ENCODE measurements at places on chromosomes 16 and 17.

DNA sequence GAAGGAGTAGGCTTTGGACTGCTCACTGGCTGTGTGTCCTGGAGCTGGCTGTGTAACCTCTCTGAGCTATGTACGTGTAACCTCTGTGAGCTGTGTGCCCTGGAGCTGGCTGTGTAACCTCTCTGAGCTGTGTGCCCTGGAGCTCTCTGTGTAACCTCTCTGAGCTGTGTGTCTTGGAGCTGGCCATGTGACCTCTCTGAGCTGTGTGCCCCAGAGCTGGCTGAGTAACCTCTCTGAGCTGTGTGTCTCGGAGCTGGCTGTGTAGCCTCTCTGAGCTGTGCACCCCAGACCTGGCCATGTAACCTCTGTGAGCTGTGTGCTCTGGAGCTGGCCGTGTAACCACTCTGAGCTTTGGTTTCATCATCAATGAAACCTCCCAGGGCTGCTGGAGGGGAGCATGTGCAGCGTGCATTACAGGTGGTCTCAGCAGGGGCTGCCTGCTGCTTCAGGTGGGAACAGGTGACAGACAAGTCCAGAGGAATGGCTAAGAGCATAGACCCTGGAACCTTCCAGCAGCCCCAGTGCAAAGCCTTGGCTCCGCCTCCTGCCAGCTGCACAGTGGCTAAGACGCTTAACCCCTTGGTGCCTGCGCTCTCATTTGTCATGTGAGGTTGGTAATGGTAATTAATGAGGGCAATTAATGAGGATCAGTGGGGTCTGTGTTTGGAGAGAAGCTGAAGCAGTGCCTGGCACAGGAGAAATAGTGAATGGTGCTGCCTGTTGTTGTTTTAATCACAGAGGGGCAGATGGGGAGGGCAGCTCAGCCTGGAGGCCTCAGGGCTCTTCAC is 86.7 kb downstream of the KATNIP start:
- DNase-seq: no peak

- no peak for DNase-seq
These were observed 21.2 kb upstream of the MTSS2 start for GRCh38 chr16:70706948-70707465.

- DNase-seq: no peak
These were observed 22.5 kb upstream of the MEAK7 start for GRCh38 chr16:84526794-84527531.

DNA sequence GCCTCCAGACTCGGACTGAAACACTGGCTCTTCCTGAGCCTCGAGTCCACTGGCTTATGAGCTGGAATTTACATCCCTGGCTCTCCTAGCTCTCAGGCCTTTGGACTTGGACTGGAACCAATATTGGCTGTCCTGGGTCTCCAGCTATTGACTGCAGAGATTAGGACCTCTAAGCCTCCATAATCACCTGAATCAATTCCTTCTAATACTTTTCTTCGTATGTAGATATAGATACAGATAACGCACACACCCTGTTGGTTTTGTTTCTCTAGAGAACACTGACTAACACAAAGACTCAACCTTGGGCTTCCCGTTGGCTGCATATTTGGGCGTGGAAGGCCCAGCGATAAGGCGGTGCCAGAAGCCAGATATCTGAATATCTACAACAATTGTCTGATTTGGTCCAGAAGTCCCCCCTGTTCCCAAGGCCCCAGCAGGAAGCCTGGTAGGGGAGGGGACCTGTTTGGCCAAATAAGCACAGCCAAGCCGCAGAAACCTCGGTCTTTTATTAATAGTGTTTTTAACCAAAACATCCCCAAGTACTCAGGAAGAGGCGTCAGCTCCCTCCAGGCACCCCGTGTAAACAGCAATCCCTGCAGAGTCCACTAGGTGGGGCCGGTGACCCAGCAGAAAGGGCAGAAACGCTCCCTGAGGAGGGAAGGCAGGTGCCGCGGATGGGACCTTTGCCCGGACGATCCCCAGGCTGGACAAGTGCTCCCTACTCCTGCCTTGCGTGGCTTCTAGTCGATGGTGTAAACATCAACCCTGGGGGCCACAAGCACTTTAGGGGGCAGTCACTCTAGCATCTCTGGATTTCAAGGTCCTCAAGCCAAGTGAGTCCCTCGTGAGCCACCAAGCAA is 57.0 kb downstream of the ABR start:
- DNase-seq: no peak

GRCh38 chr17:40499551-40500189 is 1.8 kb downstream of the TNS4 start:
- DNase-seq: no peak

GRCh38 chr17:27296428-27296979 is 2.6 kb downstream of the WSB1 start:
- DNase-seq: no peak

DNA sequence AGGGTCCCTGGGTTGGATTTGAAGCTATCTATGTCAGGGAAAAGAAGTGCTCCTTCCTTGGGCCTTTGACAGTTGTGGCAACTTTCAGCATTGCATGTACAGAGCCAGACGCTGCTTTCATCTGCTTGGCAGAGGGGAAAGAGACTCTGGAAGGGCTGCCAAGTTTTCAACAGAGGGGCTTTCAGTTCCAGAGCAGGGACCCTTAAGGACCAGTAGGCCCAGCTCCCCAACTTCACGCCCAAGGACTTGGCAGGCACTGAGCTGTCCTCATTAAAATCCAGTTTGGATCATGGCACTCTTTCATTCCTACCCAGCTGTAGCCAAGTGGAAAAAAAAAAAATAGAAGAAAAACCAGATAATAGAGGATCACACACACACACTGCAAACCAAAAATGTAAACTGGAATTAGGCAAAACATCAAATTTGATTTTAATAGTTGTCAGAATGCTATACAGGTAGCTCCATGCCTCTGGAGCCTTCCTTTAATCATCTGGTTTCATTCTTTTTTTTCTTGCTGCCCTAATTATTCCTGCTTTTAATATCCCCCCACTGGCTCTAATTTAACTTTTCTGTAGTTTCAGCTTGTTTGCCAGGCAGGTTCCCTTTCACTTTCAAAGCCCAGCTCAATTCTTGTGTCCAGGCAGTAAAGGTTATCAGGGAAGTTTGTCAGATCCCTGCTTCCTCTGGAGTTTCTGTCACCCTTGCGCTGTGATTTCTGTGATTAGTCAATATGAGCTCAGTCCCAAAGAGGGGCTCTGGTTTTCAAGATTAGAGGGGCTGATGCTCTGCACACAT is 702.6 kb upstream of the CDH8 start:
- no peak for DNase-seq

DNA sequence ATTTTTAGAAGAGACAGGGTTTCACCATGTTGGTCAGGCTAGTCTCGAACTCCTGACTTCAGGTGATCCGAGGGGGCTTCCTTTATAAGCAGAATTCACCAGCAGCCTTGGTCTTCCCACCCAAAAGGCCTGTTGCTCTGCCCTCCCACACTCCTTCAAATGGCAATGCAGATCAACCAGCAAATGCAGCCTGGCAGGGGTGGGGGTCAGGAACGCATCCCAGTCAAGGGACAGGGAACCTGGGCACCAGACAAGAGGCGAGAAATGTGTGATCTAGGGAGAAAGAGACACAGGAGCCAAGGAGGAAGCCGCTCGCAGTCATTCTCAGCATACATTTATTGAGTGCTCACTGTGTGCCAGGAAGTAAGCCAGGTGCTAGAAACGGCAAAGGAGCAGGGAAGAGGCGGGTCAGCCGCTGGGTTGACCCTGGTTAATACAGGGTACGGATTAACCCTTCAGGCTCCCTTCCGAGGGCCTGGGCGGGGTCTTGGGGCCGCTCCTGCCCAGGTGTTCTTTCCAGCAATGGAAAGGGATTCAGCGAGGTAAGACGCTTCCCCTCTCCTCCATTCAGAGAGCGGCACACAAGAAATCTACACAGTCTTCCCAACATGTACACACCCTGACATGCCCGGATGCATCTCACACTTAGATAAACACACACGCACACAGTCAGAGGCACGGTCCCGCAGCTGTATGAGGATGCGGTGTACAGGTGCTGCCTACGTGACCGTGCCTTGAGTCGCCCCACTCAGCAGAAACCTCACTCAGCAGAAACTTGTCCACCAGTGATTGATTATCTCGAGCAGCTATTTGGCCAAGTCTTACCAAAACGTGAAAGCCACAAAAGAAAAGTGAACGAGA is 6.6 kb upstream of the PITPNA start:
- no peak for DNase-seq

DNA sequence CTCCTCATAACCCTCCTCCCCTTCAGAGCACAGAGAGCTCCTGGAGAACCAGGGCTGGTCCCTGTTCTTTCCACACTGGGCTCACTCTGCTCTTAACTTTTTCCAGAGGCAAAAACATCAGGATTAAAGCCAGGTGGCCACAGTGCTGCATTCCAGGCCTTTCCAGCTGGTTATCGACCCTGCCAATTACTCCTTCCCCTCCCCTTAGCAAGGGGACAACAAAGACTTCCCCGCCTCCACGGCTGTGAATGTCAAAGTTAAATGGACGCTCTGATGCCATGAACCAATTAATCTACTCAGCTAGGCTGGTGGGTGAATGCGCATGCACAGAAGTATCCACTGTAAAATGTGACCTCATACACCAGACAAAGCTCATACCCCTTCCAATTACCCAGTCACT is 23.1 kb downstream of the ACLY start:
- DNase-seq: no peak

DNA sequence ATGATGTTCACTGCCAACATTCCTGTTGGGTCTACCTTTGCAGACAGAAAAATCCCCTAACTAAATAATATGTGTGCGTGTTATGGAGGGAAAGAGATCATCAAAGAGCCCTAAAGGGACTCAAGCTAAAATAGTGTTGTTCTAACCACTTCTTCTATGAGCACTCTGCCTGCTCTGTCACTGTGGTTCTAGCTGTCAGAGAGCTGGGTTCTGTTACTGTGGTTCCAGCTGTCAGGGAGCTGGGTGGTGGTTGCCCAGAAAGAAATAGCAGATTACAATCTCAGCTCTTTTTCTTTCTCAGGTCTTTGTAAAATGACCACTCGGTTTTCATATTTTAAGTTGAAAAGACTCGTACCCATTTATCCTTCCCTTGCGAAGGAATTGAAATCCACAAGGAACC is 176.3 kb downstream of the HS3ST3A1 start:
- DNase-seq: no peak

DNA sequence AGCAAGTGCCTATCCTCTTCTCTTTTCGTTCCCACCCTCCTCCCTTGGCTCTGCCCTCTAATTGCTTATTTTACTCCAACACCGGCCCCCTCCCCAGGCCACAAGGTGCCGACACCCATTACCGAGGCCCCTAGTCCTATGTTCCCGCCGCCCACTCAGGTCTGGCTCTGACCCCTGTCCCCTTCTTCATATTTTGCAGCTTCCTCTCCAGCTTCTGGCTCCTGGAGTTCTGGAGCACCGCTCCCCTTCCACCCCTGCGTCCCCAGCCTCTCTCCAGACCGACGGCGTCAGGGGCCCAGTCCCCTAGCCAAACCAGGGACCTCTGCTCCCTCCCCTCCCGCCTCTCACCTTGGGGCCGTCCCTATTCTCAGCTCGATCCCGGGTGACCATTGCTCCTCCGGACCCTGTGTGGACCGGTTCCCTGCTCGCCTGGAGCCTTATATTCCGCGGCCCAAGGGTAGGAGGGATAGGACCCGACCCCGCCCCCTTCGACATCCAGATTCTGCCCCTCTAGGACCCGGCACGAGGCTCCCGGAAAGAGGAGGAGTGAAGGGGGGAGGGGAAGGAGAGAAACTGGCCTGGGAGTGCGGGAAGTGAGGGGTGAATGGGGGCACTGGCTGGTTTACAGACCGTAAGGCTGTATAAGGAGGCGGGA is at the start of gene HES7:
TSS of gene HES7 (minus strand) at position 412 of the 655 bp plus-strand sequence. CDS start at position 390, 22 bp downstream.
- no peak for DNase-seq

DNA sequence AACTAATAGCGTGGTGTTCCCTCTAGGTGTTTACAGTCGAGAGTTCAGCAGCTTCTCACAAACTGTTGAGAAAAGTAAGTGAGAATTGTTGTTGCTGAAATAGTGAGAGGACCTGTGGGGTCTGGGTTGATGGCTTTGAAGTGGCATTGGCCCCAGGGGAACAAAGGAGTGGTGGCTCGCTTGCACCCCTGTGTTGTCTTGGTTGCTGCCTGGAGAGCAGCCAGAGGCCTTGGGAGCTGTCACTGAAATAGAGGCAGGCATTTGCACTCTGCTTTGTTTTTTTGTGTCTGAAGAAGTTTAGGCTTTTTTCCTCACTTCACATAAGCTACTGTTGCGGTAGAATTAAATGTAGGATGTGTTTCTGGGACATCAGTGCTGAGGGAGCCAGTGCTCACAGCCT is 36.8 kb downstream of the PRMT7 start:
- no peak for DNase-seq

DNA sequence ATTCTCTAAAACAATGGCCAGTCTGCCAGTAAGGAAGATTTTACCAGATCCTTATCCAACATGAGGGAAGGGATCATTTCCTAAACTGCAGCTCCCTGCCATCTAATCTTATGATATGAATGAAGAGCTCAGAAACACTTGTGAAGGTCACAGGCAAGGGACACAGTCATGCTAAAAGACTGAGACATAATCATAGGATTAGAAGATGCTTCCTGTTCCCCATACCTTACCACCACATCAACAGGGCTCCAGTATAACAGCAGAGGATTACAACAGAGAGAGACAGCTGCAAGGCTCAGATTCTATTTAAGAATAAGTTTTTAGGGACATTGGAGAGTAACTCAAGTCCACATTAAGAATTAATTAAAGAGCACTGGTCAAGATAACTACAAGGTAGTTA is 93.3 kb downstream of the BRIP1 start:
- no peak for DNase-seq

DNA sequence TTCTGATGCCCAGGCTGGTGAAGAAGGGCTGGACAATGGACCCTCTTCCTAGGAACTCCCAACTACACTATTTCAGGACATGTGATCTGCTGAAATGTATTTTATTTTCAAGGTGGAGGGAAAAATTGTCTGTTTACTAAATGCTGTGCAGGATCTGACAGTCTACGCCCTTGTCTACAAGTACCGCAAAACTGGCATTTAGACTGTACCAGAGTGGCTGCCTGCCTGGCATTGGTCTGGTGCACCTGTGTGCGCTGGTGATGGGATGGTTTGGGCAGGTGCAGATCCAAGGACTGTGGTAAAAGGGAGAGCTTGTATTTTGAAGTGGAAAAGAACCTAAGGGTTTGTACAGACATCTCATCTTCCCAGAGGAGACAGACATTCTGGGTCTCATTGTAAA is 79.7 kb downstream of the AIPL1 start:
- no peak for DNase-seq

DNA sequence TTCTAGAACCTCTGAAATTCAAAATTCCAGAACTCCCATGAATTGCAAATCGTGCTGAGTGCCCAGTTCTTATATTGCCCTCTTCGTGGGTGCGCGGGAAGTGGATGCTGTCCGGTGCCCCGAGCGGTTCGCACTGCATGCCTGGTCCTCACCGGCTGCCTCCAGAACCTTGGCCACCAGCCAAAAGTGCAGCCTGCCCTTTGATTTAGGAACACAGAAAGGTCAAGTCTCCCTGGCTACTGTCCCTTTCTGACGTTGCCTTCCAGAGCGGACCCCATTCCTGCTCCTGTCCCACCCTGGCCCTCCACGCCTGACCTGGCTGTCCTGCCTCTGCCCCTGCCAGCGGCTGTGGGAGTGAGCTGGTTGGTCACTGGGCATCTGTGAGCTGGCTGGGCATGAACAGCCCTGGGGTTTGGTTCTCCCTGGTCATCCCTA is 9.7 kb downstream of the NEUROD2 start:
- no peak for DNase-seq
